ENCODE measurements at places on chromosomes 5 and 9.

DNA sequence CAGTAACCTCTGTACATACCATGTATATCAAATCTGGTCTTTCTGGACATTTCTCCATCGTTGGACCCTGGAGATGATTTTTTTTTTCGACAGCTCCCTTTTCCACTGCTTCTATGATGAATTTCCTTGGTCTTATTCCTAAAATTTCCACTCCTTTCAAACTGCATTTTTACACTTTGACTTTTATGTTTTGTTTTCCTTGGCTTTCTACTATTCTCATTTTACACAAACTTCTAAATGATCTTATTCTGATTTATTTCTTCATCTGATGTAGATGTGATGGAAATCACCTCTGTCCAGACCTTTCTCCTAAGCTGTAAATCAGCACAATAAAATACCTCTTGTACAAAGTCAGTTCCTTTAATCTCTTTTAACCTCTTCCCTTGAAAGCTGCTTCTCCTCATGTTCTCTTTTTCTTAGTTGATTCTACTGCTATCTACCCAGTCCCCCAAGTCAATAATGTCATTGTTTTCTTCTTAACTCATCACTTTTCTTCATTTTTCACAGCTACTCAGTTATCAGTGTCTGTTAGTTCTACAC is 48.7 kb upstream of the TUSC1 start:
- H3K4me3 ChIP-seq: no peak overlapping the region
- DNase-seq: no peak
- H3K4me1 ChIP-seq: no peaks in the 10 kb centered on the region
- no peak overlapping the region for H3K27ac ChIP-seq

DNA sequence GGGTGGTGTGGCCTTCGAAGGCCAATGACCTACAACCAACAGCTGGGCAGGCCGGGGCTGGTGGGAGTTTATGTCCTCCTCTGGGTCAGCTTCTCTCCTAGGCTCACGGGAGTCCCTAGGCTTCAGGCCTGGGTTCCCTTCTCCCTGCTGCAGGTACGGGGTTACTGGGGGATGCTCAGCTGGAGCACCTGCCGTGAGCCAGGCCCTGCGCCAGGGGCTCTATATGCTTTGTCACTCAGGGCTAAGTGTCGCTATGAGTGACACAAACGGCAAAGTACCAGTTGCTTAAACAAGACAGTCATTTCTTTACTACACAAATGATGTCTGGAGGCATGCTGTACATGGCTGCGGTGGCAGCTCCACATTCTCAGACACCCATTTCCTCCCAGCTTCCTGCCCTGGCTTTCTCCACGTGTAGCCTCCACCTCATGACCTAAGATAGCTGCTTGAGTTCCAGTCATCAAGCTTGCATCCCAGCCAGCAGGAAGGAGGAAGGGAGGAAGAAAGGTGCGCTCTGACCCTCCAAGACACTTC is 22.5 kb upstream of the NINJ1 start:
- peaks cover 13% of the 10 kb centered on the region for H3K4me1 ChIP-seq
- H3K36me3 ChIP-seq: no peaks in the 10 kb centered on the region
- no peak overlapping the region for H3K4me3 ChIP-seq

GRCh38 chr5:82858151-82859025 is 218.8 kb downstream of the TMEM167A start:
- peaks cover 3% of the 10 kb centered on the region for H3K27me3 ChIP-seq
- no peaks in the 10 kb centered on the region for H3K4me1 ChIP-seq
- no peak overlapping the region for H3K4me3 ChIP-seq
- no peaks in the 10 kb centered on the region for H3K36me3 ChIP-seq

- peaks cover 10% of the 10 kb centered on the region for H3K36me3 ChIP-seq
- no peaks in the 10 kb centered on the region for H3K27me3 ChIP-seq
- no peak overlapping the region for H3K4me3 ChIP-seq
- DNase-seq: no peak
Measured at GRCh38 chr5:56845277-56845676, 29.9 kb downstream of the MAP3K1 start.

DNA sequence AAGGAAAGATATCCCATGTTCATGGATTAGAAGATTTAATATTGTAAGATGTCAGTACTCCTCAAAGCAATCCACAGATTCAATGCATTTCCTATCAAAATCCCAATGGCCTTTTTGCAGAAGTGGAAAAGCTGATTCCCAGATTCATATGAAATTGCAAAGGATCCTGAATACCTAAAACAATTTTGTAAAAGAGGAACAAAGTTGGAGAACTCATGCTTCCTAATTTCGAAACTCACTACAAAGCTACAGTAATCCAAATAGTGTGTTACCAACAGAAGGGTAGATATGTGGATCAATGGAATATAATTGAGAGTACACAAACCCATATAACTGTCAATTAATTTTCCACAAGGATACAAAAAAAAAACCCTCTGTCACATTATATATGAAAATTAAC is 154.3 kb upstream of the ZNF618 start:
- peaks cover 3% of the 10 kb centered on the region for H3K4me1 ChIP-seq
- H3K36me3 ChIP-seq: no peaks in the 10 kb centered on the region

GRCh38 chr9:98430535-98431292 is 175.3 kb upstream of the TBC1D2 start:
- H3K27me3 ChIP-seq: no peaks in the 10 kb centered on the region
- H3K27ac ChIP-seq: no peak overlapping the region
- H3K4me3 ChIP-seq: no peak overlapping the region
- H3K4me1 ChIP-seq: no peaks in the 10 kb centered on the region
- no peaks in the 10 kb centered on the region for H3K36me3 ChIP-seq

- H3K36me3 ChIP-seq: no peaks in the 10 kb centered on the region
- peak overlapping the region; percentile 39 for H3K4me3 ChIP-seq
- DNase-seq: no peak
Measured at GRCh38 chr5:176723440-176723839, 76.2 kb downstream of the TSPAN17 start.

GRCh38 chr5:33781286-33781685 is 110.5 kb downstream of the ADAMTS12 start:
- H3K27me3 ChIP-seq: peaks cover 11% of the 10 kb centered on the region
- H3K4me3 ChIP-seq: no peak overlapping the region
- no peaks in the 10 kb centered on the region for H3K36me3 ChIP-seq
- no peak overlapping the region for H3K27ac ChIP-seq
- H3K4me1 ChIP-seq: no peaks in the 10 kb centered on the region

- H3K4me1 ChIP-seq: peaks cover 6% of the 10 kb centered on the region
- H3K36me3 ChIP-seq: no peaks in the 10 kb centered on the region
- peaks cover 46% of the 10 kb centered on the region for H3K27me3 ChIP-seq
- DNase-seq: no peak
- no peak overlapping the region for H3K27ac ChIP-seq
Measured at GRCh38 chr5:929596-929995, 36.9 kb downstream of the TRIP13 start.

DNA sequence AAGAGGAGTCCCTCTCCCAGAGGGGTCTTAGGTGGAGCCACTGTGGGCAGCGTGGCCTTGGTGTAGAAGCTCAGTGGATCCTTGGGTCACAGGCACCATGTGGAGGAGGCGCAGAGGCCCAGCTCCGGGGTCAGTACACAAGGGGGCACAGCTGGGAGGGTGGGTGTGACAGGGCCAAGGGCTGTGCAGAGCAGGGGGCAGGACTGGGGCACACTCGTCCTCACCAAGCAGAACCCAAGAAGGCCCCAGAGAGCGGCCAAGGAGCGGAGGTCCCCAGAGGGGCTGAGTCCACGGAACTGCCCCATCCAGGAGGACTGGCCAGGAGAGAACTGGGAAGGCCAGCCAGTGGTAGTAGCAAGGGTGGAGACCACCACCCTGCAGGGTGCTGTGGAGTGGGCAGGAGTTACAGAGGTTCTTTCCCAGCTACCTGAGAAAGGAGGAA is 2.5 kb upstream of the LPCAT1 start:
- H3K27ac ChIP-seq: peak overlapping the region; percentile 1
- peaks cover 17% of the 10 kb centered on the region for H3K4me1 ChIP-seq
- no peak overlapping the region for H3K4me3 ChIP-seq
- H3K36me3 ChIP-seq: no peaks in the 10 kb centered on the region
- no peaks in the 10 kb centered on the region for H3K27me3 ChIP-seq
- DNase-seq: no peak

DNA sequence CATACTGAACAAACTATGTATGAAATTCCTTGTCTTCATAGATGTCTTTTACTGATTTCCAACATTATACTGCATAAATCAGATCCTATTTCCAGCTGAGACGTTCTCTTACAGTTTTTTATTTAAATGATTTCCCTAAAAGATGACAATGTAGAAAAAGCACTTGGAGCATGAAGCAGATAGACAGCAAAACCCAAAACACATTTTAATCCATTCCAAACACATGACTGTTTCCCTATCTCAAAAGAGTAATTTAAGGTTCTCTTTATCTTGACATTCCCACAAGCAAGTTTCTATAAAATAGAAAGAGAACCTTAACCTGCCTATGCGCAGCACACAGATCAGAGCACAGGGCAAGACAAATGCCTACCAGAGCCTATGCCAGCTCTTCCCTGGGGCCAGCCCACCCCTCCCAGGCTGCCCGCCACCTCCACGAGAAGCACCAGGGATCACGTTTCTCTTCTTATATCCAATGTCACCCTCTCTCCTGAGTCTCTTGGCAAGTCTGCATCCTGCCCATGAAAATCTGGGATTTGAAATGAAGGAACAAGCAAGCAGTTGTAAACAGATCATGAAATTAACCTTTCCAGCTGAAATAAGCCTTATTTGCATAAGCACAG is 52.4 kb downstream of the RETREG1 start:
- no peak overlapping the region for H3K4me3 ChIP-seq
- H3K27ac ChIP-seq: no peak overlapping the region
- H3K36me3 ChIP-seq: peaks cover 82% of the 10 kb centered on the region

GRCh38 chr5:34656001-34656699 is at the start of gene RAI14:
Gene RAI14 (plus strand): TSS chr5:34656328. CDS start chr5:34686920, 30,592 bp downstream.
- peak; percentile 7 for DNase-seq
- peaks cover 3% of the 10 kb centered on the region for H3K36me3 ChIP-seq
- peaks cover 49% of the 10 kb centered on the region for H3K27me3 ChIP-seq
- H3K4me1 ChIP-seq: peaks cover 21% of the 10 kb centered on the region
- peak within 1 kb of the TSS; percentile 57 for H3K27ac ChIP-seq

DNA sequence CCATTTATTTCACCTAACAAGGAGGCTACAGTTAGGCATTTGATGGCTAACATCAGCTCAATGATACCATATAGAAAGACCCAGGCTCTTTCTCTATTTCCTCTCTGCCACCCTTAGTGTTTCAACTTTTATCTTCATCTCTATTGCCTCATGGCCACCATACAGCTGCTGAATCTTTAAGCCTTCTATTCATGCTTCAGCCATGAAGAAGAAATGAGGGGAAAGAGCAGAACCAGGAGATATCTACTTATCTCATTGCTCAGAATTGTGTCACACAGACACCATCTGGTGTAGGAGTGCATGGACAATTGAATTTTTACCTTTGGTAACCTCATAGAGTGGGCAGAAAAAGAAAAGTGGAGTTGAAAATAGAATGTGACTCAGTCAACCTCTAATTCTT is 6.7 kb downstream of the GAPT start:
- no peak overlapping the region for H3K4me3 ChIP-seq
- no peaks in the 10 kb centered on the region for H3K36me3 ChIP-seq
- H3K27me3 ChIP-seq: peaks cover 22% of the 10 kb centered on the region

DNA sequence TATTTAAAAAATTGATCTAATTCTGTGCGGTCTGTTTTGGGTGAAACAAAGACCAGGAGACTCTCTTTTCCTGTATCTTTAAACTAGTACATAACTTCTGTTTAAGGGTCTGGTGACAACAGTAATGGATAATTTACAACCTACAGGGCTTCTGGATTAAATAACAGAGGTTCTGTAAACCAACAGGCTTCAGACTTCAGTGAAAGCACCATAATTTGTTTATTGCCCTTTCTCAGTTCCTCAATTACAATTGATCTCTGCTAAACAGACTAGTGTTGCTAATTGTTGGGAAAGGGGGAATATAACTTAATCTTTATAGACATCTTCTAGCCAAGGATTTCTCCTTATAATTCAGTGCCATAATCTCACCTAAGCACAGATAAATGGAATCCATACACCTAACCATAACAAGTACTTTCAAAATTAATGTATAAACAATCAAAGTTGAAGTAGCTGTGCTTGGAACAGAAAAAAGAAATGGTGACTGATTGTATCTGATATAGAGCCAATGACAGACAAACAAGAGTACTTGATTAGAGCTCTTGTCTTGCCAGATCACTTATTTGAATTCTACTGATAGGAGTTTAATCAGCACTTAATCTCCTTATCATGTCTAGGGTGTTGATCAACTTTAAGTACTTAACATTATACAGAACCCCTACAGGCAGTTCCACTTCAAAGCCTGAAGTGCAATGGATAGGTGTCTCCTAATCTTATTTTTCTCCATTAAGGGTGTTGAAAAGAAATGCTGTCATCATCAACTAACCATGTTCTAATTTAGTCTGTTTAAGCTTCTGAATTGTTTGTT is 536.0 kb downstream of the NR2F1-AS1 start:
- H3K27me3 ChIP-seq: no peaks in the 10 kb centered on the region
- no peak overlapping the region for H3K4me3 ChIP-seq
- H3K4me1 ChIP-seq: no peaks in the 10 kb centered on the region
- no peak overlapping the region for H3K27ac ChIP-seq

- no peak for DNase-seq
- no peaks in the 10 kb centered on the region for H3K36me3 ChIP-seq
- H3K4me3 ChIP-seq: no peak overlapping the region
- no peaks in the 10 kb centered on the region for H3K27me3 ChIP-seq
- peak overlapping the region; percentile 16 for H3K27ac ChIP-seq
Measured at GRCh38 chr9:79617395-79617794, 45.6 kb downstream of the TLE4 start.

- no peak overlapping the region for H3K4me3 ChIP-seq
- peaks cover 7% of the 10 kb centered on the region for H3K36me3 ChIP-seq
- DNase-seq: no peak
- H3K27ac ChIP-seq: no peak overlapping the region
Measured at GRCh38 chr9:134204041-134204440, 39.7 kb upstream of the RNU6ATAC start.

- no peaks in the 10 kb centered on the region for H3K36me3 ChIP-seq
- H3K4me1 ChIP-seq: no peaks in the 10 kb centered on the region
- DNase-seq: no peak
- no peak overlapping the region for H3K4me3 ChIP-seq
- no peak overlapping the region for H3K27ac ChIP-seq
Measured at GRCh38 chr9:24590432-24590831, 44.7 kb upstream of the IZUMO3 start.

DNA sequence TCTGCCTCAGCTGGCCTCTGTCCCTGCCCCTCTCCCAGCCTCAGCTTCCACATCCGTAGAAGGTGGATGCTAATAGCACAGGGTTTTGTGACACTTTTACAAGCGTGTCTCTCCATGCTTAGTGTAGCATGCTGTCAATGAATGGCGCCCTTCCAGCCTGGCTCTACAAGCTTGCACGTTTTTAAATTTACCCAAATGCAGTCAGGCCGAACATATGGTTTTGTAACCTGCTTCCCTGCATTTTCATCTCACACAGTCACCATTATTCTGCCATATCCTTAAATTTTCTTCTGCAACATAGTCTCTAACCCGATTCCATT is 28.8 kb downstream of the FAM163B start:
- no peak for DNase-seq
- peaks cover 40% of the 10 kb centered on the region for H3K27me3 ChIP-seq
- no peak overlapping the region for H3K27ac ChIP-seq
- no peaks in the 10 kb centered on the region for H3K36me3 ChIP-seq
- H3K4me1 ChIP-seq: peaks cover 23% of the 10 kb centered on the region

GRCh38 chr5:175275748-175276147 is 168.2 kb downstream of the DRD1 start:
- no peak for DNase-seq
- no peaks in the 10 kb centered on the region for H3K4me1 ChIP-seq
- H3K27me3 ChIP-seq: peaks cover 12% of the 10 kb centered on the region

GRCh38 chr9:127783111-127784008 is 2.5 kb upstream of the CDK9 start:
- DNase-seq: peak; percentile 33
- H3K27me3 ChIP-seq: no peaks in the 10 kb centered on the region
- peak overlapping the region; percentile 95 for H3K27ac ChIP-seq

All from naive thymus-derived CD8-positive, alpha-beta T cell (primary cell).